AML-193 (cell line): ENCODE measurements at places on chromosomes 2 and 18.

DNA sequence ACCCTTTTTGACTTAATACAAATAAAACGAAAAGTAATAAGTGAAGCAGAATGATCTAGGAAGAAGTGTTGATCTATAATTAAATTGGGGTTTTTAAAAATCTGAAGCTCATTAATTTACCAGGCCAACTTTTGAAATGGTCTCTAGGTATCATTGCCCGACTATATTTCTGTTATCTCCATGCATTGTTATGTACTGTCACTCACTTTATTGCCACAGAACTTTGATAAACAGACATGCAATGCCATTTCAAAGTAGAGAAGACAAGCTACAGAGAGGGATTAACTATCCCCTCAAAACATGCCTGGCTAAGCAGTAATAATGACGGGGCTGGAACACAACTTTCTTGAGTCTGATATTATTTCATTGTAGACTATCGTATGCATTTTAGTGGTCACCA lies 147.6 kb upstream of the ITGA4 start:
- peak; percentile 37 for DNase-seq

DNA sequence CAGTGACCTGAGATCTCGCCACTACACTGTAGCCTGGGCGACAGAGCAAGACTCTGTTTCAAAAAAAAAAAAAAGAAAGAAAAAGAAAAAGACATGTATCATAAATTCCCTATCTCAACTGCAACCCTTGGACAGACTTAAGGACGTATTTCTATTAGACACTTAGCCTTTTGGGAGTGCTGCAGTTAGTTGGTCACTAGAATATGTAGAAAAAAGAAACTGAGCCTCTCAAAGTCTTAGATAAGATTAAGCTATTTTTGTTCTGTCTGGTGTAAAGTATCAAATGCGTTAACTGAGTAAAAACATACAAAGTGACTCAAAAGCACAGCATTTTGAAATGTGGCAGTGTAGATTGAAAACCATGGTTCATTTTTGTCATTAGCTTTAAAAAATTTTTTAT lies 7.3 kb downstream of the NBEAL1 start:
- no peak for DNase-seq

DNA sequence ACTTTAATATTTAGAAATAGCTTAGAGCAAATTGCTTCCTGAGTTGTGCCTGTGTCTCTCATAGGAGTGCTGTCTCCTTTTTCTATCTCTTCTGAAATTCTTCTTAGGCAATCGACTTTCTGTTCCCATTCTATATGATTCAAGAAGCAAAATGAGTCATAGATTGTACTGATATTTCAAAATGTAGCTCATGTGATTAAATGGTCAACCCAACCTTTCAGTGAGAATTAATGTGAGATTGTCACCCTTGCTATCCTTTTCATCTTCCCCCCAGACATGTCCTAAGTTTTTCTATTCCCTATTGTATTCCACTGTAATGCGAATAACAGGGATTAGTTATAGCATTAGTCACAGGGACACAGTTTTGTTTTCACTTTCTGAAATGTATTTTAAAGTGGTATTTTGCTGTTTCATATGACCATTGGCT lies 413.6 kb downstream of the THSD7B start:
- DNase-seq = no peak

DNA sequence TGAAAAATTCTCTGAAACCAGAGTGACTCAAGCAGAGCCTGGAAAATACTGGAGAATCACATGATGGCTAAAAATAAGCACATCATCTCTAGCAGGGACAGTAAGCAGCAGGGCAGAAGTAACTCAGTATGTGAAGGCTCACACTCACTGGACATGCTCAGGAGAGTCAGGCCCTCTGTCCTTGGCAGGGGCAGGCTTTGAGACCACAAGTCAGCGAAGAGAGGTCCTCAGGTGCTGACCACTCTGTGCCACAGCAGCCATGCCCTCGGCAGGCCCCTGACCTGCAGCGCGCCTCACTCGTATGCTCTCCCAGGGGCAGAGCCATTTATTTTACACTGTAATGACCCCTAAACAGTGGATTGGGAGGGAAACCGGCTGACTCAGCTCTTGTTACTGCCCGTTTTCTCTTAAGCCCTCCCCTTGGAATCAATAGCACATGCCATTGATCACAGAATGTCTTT lies 76.8 kb downstream of the MAPRE2 start:
- no peak for DNase-seq

- DNase-seq = no peak
Observed at GRCh38 chr2:127313406-127313805, 19.5 kb upstream of the ERCC3 start.

DNA sequence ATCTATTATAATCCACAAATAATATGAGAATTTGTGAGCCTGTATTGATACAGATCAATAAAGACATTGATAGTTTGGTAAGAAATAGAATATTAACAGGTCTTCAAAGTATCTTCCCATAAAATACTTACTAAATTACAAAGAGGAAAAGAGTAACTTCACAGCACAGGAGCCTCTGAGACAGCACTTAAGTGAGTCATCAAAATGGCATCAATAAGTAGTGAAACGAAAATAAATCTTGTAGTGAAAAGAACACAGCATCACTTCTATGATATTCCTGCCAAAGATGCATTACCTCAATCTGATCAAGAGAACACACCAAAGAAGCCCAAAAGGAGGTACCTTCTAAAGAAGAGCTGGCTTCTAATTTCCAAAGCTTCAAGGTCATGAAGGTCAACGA lies 116.4 kb downstream of the CBLN2 start:
- no peak for DNase-seq

DNA sequence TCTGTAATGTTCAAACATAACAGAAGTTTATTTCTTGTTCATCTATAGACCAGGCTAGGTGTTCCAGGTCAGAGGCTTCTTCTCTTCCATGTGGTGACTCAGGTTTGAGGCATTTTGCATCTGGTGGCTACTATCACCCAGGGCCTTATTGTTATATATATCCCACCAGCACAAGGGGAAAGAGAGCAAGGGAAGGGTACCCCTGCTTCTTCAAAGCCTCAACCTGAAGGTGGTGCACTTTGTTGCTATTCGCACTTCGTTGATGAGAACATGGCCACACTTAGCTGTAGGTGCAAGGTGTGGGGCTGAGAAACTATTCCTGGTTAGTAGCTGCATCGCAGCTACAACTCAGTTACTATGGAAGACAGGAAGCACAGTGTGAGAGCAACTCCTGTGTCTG lies 27.4 kb upstream of the SLC3A1 start:
- DNase-seq = no peak

- DNase-seq = no peak
Observed at GRCh38 chr2:143333168-143333791, 204.1 kb downstream of the ARHGAP15 start.

DNA sequence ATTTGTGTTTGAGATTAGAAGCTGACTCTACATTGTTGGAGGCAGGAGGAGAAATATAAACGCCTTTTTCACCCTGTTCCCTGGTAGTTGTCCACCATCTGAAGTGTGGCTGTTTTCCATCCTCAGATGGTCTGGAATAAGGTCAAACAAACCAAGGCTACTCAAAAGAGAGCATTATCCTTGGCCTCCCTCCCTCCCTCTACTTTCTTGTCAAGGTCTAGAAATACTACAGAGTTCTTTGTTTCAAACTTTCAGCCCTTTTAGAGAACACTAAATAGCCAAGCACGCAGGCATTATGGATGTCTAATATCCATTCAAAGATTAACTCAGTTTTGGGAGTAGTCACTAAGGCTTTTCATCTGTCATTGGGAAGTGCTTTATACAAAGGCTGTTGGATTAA lies 215.8 kb upstream of the ITGA4 start:
- no peak for DNase-seq

DNA sequence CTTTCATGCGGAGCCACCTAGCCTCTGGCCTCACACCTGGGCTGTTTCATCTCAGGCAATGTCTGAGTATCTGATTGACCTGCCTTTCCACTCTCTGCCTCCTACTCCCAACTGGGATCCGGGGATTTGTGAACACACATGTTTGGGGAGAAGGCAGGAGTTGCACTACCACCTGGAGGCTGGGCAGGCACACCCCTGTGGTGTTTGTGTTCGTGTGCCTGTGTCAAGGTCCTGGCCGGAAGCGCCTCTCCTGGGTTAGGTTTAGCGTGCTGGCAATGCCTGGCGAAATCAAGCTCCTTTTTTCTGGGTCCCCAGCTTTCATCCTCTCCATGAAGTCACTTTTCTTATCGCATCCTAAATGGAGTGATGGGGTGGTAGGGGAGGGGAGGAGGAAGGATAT lies 63.9 kb downstream of the GATA6 start:
- no peak for DNase-seq

GRCh38 chr18:78518805-78519204 lies 460.8 kb upstream of the SALL3 start:
- DNase-seq = no peak

DNA sequence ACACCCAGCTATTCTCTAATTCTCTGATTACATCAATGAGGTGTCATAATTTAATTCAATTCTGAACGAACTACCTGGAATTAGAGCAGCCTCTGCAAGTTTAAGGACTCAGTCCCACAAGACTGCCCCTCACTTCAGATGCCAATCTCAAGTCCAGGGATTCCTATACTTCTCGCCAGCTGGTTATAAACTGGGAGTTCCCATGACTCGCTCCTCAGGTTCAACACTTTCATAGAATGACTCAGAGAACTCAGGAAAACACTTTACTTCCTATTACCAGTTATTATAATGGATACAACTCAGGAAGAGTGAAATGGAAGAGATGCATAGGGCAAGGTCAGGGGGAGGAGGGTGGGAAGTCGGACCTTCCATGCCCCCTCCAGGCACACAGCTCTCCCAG lies 112.3 kb upstream of the ATP5MC3 start:
- no peak for DNase-seq

DNA sequence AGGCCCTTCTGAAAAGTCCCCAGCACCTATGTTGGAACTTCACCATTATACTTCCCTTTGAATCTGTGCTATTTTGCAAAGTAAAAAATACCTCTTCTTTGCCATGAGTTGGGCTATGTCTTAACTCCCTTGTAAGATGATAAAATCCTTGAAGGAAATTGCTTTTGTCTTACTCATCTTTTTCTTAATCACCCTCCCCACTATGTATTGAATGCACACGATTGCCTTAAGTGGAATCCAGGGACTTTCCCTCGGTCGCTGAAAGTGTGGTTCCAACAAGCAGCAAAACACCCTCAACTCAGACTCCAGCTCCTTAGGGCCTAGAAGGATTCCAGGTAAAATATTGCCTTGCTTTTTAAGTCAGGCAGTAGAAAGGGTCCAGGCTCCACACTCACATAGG lies 173.2 kb upstream of the ARL4C start:
- DNase-seq = no peak

DNA sequence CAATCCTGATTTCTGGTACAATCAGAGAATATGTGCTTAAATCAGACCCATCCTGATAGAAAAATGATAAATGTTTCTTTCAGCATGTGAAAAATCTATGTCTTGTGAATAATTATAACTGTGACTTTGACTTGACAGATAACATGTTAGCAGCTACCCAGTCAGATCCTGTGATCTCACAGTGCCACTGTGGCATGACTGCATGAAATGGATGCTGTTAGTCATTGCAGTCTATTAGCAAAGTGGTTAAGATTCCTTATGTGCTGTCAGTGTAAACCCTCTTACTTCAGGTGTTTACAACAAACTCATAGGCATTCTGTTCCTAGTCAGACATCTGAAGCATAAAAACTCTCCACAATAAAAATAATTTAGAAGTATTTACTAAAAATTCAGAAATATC lies 244.6 kb upstream of the RND3 start:
- DNase-seq = no peak
